ENCODE measurements at places on chromosomes 7 and 10.

GRCh38 chr10:48324580-48324979, 18.1 kb downstream of the MAPK8 start:
- no peak for DNase-seq

- DNase-seq, result peak; percentile 3
Measured at GRCh38 chr7:88377434-88377833, 70.7 kb upstream of the STEAP4 start.

- no peak for DNase-seq
Measured at GRCh38 chr10:23362879-23363792, 18.5 kb upstream of the C10orf67 start.

DNA sequence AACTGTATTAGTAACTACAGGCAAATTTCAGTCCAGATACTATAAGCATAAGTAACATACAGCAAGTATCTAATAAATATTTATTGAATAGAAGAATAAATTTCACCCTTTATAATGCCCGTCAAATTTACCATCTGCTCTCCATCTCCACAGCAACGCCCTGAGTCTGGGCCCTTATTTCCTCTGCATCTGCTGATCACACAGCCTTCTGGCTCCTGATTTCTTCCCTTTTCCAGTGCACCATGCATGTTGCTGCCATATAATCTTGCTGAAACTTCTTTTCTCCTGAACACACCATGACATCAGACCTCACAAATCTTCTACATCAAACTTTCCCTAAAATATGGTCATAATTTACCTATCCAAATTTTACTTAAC, 15.4 kb downstream of the HYCC1 start:
- DNase-seq, result no peak

GRCh38 chr7:17984288-17984687, 43.4 kb downstream of the PRPS1L1 start:
- no peak for DNase-seq

GRCh38 chr10:127553417-127553816, 4.3 kb downstream of the NPS start:
- no peak for DNase-seq

GRCh38 chr10:48670978-48671913, 13.4 kb upstream of the WDFY4 start:
- no peak for DNase-seq

GRCh38 chr10:96889415-96890171, 57.5 kb downstream of the LCOR start:
- peak; percentile 17 for DNase-seq

DNA sequence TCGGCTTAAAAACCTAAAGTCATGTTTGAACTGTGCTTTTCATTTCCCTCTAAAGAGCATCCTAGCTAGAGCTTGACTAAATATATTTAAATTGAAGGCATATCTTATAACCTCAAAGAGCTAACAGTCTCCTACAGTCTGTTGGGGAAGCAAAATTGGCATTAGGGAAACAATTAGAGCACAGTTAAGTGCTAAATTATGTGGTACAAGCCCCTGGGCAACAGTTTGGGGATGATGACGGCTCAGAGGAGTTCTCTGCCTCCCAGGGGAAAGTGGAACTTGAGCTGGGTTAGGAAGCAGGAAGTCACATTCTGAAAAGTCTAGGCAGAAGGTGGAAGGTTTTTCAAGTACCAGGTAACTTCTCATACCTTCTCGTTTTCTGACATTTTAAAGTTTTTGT, 18.6 kb upstream of the GOT1 start:
- no peak for DNase-seq

GRCh38 chr7:33357846-33358245, 228.5 kb downstream of the BBS9 start:
- DNase-seq, result no peak

All from LHCN-M2 (cell line).